G401 (cell line): ENCODE measurements at places on chromosomes 5 and 9.

- no peak for DNase-seq
Observed at GRCh38 chr5:8396246-8396645, 527.3 kb downstream of the MTRR start.

DNA sequence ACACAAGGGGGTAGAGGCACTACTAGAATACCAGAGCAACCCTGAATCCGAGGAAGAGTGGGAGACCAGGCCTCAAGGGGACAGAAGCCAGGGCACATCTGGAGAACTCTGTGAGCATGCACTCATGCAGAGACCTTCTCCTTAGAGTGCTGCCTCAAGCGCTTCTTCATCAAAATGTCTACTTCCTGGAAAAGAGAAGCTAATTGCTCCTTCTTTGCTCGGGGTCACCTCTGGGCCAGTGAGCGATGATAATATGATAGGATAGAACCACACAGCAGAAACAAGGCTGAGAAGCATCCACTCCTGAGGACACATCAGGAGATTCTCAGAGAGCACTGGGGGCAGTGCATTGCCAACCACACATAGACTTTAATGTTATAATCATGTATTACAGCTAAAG, 23.7 kb upstream of the LMNB1 start:
- DNase-seq: no peak

GRCh38 chr5:154764967-154765366, 9.8 kb downstream of the LARP1 start:
- DNase-seq: no peak

- DNase-seq: no peak
Observed at GRCh38 chr9:89446261-89446960, 51.5 kb downstream of the SEMA4D start.

GRCh38 chr5:125750147-125750860, 672.9 kb upstream of the GRAMD2B start:
- DNase-seq: no peak

- DNase-seq: peak; percentile 23
Observed at GRCh38 chr9:21154018-21154608, 12.3 kb downstream of the IFNA21 start.

- no peak for DNase-seq
Observed at GRCh38 chr5:179124273-179124852, 64.2 kb downstream of the ZNF354C start.

GRCh38 chr5:168286386-168286785, 5.1 kb upstream of the WWC1 start:
- DNase-seq: no peak

DNA sequence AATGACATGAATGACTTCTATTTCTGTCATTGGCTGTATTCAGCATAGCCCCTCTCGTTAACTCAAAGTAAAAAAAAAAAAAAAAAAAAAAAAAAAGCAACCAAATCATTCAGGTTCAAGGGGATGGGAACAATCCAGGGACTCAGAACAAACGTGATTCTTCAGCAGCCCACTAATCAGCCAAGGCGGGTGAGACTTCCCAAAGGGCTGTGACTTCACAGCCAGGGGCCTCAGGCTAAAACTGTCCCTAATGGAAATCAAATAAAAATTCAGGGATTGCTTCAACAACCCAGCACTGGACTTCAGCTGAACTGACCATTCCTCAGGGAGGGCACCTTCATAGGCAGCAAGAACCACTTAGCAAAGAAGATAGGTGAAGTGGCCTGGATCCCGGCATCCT, 86.2 kb upstream of the FAM169A start:
- DNase-seq: no peak

GRCh38 chr9:136488247-136489214, 5.7 kb upstream of the SEC16A start:
- peak; percentile 77 for DNase-seq

GRCh38 chr5:126368239-126368812, 54.9 kb upstream of the GRAMD2B start:
- no peak for DNase-seq

GRCh38 chr5:40273936-40274335, 405.8 kb upstream of the PTGER4 start:
- no peak for DNase-seq

DNA sequence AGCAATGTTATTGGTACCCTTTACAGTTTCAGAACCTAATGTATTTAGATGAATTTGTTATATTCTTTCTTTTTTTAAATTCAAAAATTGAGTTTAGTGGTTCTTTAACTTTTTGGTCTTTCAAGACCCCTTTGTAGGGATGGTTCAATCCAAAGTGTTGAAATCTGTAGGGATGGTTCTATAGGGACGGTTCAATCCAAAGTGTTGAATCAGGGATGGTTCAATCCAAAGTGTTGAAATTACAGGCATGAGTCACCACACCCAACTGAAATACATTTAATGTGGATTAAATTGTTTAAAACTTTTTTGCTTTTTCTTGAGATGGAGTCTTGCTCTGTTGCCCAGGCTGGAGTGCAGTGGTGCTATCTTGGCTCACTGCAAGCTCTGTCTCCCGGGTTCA, 30.6 kb downstream of the SNX2 start:
- no peak for DNase-seq

DNA sequence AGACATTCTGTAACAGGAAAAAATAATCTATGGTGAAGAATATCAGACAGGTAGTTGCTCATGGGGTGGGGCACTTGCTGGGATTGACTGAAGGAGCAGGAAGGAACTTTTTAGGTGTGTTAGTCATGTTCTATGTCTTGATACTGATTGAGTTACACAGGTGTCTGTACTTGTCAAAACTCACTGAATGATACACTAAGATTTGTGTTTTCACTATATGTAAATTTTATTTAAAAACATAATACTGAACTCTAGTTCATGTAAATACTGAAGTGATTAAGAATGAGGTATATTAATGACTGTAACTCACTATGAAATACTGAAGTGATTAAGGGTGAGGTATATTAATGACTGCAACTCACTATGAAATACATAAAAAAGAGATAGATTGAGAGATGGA, 28.5 kb downstream of the IL6ST start:
- DNase-seq: no peak

DNA sequence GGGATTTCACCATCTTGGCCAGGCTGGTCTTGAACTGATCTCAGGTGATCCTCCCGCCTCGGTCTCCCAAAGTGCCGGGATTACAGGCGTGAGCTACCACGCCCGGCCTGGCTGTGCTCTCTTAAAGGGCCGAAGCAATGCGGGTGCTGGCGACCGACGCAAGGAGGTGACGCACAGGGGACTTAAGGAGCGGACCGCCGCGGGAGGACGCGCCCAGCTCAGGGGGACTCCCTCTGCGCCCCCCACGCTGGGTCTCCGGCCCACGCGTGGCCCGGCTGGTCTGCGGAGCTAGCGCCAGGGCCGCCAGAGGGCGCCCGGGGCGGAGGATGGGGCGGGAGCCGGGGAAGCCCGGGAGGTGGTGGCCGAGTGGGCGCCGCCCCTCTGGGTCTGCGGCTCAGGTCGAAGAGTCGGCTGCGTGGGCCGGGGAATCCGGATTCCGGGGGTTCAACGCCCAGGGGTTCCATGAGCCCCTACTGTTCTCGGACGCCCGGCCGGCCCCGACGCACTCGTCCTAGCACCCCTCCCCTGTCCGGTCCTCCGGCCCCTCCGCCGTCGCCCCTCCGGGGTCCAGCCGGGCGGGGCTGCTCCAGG, 502 bp upstream of the CERCAM start:
- DNase-seq: peak; percentile 68

DNA sequence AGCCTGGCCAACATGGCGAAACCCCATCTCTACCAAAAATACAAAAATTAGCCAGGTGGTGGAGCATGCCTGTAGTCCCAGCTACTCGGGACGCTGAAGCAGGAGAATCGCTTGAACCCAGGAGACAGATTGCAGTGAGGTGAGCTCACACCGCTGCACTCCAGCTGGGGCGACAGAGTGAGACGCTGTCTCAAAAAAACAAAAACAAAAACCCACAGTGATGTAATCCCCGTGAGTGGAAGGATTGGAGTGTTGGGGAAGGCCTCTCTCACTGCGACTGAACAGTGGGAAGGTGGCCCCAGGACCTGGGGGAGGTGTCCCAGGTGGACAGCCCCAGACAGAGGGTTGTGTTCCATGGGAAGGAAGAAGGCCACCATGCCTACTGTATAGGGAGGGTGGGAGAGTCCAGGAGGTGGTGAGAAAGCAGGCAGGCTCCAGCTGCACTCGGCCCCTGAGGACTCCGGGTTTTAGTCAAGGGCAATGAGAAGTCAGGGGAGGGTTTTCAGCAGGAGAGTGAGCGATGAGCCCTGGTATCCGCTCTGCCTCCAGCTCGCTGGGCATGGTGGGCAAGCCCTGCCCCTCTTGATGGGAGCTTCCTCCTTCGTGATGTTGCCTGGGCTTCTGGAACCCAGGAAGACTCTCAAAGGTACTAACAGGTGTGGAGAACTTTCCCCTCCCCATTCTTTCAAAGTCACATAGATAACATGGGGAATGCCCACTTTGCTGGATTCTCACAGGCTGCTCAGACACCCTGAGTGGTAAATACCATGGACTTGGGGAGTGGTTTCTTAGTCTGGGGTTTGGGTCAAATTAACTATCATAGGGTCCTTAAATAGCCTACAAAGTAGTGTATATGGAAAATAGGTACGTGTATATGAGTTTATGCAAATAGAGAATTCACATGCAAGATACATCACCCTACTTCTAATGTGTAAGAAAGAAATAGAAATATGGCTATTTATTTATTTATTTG, 74.7 kb downstream of the PPARGC1B start:
- no peak for DNase-seq

DNA sequence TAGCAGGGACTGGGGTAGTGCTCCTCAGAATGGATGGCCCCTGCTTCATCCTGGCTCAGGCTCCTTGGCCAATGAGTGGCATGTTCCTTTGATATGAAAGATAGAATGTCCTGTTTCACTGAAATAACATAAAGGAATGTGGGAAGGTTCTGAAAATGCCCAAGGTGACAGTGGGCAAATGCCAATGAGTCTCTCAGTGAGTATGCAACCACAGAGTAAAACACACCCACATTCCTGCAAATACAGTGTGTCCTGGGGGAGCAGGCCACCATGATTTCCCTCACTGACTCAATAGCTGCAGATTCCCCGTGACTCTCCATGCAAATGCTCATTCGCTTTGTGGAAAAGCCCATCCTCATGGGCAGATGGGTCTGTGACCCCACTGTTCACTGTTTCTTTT, 36.4 kb downstream of the ZNF366 start:
- DNase-seq: no peak

DNA sequence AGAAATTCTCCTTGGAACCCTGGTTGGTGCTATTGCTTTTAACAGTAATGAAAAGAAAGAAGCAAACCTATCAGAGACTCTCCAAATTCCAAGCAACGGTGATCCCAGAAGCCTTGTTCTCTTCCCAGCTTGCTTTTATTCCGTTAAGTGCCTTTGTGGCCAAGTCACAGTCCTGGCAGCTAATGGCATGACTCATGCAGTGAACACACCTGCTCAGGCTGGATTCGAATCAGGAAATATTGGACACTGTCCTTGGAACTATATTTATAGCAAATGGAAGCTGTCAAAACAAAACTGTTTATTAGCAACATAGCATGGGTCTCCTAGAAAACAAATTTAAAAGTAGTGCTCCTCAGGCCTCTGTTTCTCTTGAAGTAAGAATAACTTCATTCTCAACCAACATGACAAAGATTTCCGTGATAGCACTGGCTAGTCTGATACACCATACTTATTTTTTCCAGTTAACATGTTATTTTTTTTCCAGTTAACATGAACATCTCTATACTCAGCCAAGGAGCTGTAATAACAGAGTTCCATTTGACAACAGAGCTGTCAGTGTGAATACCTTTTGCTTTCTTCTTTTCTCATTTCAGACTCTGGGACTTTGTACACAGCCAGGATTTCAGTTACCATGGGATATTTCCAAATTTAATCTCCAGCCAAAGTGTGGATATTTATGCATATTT, 502.4 kb downstream of the GADD45G start:
- peak; percentile 98 for DNase-seq

DNA sequence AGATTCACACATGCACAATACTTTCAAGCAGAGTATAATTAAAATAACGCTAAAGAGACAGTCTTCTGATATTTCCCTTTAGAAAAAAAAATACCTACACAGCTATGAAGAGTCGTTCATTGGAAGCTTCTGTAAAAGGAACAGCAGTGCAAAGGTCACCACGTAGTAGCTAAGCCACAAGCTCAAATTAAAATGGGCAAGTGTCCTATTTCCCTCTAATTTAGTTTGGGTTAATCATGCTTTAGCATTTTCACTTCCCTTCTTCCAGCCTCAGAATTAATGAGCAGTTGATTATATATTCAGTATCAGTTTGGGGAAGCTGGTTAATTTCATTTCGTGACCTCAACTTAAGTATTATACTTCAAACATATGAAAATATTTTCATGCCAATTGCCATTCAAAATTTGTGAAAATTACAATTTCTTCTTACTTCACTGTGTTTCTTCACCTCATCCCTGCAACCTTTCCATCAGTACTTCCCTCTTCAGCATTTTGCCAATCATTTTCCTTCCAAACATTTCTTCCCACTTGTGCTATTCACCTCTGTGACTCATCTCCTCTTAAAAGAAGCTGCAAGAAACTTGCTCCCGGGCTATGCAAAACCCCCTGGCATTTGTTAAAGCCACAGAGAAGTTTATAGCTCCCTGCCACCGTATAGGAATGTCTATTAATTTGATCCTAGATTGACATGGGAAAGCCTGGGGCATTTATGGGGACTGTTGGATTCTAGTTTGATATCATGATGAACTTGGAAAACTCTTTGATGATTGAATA, 83.0 kb downstream of the DMRTA1 start:
- no peak for DNase-seq

DNA sequence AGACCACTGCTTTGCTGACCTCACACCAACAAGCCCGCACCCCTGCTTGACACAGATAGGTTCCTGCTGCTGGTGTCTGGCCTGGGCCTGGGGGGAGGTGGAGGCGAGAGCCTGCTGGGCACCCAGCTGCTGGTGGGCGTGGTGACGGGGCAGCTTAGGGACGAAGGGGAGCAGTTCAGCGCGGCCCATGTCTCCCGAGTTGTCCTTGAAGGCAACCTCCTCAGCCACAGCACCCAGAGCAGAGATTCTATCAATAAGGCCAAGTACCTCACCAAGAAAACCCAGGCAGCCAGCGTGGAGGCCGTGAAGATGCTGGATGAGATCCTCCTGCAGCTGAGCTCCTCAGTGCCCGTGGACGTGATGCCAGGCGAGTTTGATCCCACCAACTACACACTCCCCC, 313.3 kb downstream of the NR2F1-AS1 start:
- DNase-seq: no peak

DNA sequence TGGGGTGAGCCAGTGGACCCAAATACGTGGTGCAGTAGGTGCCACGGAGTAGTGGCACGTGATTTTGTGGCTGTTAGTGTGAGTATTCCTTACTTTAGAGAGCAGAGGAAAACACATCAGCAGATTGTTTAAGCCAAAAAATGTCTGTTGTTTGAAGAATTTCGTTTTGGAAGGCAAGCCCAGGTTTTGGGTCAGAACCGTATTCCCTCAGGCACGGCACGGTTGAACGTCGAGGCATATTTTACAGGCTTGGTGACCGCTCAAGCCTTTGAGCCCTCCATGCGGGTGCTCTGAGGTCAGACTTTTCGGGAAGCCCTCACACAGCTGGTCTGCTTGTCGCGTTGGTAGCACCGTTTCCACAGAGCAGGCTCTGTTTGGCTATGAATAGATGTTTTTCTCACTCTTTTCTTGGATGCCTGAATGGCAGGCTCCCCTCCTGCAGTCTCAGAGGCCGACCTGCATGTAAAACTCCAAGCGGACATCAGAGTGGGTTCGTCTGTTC, 27.2 kb downstream of the NEK6 start:
- peak; percentile 32 for DNase-seq
